ENCODE measurements at places on chromosomes 3 and 15.

DNA sequence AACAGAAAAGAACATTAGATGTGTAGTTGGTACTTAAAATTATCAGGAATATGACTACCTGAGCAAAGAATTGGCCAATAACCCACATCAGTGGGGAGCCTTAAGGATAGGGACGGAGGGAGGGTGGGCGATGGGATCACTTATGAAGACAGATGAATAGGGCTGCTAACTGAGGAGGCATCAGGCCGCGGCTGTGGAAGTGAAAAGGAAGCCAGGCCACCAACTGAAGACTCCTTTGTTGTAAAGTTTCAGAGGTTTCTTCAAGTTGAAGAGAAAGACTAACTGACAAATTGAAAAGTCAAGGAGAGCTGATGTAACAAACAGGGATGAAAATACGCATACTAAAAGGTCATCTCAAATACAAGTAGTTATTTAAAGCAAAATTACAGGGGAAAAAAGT, 135.6 kb upstream of the BHLHE40 start:
- no peak for DNase-seq

DNA sequence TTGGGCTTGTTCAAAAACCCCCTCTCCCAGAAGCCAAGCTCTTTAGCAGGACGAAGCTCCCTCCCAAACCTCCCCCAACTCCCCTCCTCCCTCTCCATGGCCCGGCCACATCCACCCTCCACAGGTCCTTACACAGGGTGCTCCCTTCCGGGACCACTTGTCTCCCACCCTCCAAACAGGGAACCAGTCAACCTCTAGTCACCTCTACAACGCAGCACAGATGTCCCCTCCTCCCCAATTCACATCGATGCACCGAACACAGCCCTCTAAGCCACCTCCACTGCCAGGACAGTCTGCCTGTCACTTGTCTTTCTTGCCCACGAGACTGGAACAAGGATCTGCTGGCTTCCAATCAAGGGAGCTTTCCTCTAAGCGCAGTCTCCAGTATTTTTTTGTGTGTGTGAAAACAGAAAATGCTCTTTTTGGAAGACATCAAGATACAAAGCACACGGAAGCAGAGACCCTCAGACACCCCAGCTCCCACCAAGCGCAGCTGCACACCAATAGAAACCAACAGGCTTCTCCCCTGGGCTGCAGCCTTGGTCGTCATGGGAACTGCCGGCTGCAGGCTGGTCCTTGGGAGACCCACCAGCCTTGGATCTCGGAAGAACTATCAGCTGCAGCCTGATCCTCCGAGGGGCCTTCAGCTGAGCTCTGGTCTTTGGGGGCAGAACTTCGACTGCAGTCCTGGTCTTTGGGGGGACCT, 26.5 kb downstream of the IQSEC1 start:
- DNase-seq, result no peak

- no peak for DNase-seq
Measured at GRCh38 chr3:123076112-123076495, 9.3 kb downstream of the PDIA5 start.

DNA sequence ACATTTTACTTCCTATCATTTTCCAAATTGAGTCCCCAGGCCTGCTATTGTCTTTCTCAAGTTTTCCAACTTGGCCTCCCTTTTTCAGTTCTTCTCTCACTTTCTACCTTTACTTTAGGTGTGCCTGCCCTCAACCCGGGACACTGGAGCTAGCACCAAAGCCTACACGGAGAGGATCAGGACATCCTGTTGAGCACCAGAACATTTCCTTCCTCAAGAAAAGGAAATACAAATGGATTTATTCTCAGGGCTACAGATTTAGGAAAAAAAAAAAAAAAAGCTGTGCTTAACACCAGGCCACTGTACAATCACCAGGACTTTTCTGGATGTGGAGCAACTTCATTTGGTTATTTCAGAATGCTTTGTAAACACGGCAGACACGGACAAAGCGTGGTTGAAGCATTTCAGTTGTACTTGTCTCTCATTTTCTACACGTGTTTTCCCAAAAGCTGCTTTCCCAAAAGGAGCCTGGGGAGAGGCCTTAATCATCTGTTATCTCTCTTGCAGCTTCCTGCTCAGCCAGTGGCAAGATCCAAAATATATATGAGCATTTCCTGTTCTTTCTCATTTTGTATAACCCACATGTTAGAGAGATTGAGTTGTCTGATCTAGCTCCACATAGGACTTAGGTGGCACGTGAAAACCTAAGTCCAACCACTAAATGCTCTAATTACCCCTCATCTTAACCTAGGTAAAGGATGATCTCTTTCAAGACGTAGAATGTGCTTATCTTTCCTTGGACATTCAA, 15.5 kb upstream of the ATP1B3 start:
- no peak for DNase-seq

DNA sequence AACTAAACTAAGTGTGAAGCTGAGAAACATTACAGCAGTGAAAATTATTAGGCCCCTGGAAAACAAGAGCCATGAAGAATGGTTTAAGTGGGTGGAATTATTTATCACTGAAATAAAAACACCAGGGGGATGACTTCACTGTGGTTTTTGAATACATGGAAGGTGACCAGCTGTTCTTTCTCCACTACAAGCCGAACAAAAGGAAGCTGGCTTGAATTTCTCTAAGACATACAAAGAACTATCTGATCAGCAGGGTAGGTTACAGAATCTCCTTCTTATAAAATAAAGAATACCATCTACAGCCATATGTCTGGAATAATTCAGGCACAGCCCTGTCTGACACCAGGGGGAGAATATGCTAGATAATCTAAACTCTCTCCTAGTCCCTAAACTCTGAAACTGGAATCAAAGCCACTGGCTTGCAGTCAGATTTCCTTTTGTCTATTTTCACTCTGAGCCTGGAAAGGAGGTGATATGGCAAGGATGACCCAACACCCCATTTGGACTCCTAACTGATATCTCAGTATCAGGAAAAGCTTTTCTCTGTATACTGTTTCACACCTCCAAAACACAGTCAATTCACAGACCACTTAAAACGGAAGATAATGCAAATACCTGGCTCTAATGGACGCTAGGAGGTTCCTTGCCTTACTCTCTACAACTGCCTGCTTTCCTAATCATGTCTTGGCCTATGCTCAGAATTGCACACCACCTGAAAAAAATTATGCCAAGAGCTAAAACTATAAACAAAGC, 31.2 kb downstream of the SPATA12 start:
- no peak for DNase-seq

DNA sequence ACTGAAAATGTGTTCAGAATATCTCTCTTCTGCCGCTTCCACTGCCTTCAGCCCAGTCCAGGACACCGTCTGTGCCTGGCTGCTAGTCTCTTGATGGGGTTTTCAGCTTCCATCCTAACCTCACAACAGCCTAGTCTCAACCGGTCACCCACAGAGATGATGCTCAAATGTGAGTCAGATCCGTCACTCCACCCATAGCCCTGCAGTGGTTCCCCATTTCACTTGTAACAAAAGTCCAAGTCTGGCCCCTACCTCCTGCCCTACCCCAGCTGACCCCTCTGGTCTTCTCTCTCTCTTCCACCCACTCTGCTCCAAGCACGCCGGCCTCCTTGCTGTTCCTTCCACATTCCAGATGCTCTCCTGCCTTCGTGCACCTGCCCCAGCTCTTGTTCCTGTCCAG, 68.1 kb downstream of the PPARG start:
- DNase-seq, result no peak

GRCh38 chr3:150681057-150681456, 22.7 kb downstream of the ERICH6 start:
- no peak for DNase-seq

GRCh38 chr3:38354588-38355330, 8.2 kb downstream of the XYLB start:
- DNase-seq, result no peak

- peak; percentile 39 for DNase-seq
Measured at GRCh38 chr3:14461748-14462324, 59.4 kb downstream of the SLC6A6 start.

DNA sequence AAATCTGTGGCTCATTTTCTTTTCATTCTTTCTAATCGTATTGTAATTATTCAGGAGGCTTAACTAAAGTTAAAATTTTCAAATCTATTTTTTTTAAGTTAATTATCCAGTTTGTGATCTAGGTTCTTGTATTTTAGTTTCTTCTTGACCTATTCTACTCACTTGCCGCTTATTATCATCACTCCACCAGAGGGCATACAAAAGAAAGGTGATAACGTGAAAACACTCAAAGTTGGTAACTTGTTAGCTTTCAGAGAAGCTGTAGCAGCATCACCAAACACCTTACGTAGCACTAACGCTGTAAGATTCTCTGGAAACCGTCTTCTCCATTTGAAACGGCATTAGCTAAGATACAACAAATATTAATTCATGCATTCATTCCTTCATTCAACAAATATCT, 4.8 kb downstream of the GNB4 start:
- peak; percentile 31 for DNase-seq

- DNase-seq, result no peak
Measured at GRCh38 chr3:101120039-101120438, 126.8 kb upstream of the ABI3BP start.

- DNase-seq, result no peak
Measured at GRCh38 chr3:105101603-105102002, 265.1 kb upstream of the ALCAM start.

DNA sequence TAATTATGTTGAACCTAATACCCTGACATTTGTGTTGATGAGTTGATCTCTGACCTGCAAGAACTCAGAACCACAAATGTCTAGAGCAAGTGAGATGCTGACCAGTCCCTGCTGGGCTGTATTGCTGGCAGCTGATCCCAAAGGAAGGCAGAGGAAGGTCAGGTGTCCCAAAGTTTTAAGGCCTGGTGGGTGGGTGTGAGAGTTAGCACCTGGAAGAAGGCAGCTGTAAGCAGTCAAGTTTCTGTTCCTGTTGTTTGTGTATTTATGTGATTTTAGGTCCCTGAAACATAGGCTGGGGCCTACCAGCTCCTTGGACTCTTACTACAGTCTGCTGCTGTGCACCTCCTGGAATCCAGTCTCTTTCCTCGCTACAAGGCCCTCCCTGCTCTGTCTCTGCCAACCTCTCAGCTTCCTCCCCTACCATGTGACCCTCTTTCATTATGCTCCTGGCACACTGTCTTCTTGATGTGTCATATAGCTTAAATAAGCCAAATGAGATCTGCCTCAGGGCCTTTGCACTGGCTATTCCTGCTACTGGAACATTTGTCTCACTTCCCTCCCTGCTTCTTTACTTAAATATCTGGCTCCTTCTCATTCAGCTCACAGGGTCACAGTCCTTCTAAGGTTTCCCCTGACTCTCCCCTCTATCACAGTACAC, 31.0 kb upstream of the ATOSA start:
- no peak for DNase-seq

- DNase-seq, result no peak
Measured at GRCh38 chr3:112617285-112617684, 23.7 kb downstream of the CCDC80 start.

GRCh38 chr3:27960133-27960532, 238.0 kb upstream of the EOMES start:
- peak; percentile 55 for DNase-seq

All from SW480 (cell line).